ENCODE measurements at places on chromosomes 3 and 15.

DNA sequence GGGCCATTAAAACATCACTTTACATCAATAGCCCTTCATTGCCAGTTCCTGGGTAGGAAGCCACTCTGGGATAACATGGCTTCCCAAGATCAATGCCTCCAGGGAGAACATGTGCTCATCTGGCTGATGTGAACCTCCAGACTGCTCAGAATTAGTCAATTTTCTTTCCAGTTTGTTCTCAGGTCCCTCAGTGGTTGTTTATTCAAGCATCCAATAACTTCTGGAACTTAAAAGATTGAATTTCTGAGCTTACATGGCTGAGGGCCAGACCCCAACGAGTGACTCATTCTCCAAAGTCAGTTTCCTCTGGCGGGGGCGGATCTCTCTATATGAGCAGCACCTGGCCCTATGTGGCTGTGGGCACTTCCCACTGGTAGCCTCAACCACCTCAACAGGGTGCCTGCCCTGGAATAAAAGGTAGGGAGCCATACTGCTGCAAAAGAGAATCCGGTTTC lies 34.0 kb downstream of the LYZL4 start:
- peak; percentile 24 for DNase-seq

DNA sequence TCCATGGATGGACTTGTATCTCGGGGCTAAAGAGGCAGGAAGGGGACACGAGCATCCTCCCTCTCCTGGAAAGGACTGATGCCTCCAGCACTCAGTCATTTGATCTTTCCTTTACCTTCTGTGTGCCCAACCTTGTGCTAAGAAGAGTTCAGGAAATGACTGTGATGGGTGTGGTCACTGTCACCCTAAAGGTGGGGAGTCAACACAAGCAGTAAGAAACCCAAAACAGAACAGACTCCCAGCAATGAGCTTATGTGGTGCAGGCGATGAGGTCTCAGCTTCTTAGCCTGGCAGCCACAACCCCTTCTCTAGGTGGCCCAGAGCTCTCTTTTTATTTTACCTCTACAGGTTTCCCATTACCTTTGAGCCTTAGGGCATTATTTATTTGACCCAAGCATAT lies 3.8 kb downstream of the MPI start:
- DNase-seq: peak; percentile 33

DNA sequence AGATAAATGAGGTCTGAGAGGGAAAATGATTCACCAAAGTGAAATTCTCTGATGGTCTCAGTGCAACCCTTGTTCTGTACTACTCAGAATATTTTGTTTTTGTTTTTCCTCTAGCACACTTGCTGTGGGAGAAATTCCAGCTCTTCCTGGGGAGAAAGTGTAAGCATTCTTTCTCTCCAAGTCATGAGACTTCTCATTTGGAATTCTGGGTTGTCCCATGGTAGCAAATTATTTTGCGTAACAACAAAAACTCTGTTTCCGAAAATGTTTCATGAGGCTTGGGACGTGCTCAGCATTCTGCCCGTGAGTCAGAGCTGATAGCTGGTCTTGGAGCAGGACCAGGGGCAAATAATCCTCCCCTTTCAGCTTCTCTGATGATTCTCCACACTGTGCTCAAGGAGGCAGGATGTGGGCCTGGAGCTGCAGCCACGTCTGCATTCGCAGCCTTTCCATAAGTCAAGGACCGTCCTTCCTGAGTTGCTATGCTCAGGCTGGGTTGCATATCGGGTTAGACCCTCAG lies 70.3 kb downstream of the SENP2 start:
- DNase-seq: no peak

- DNase-seq: no peak
Measured at GRCh38 chr15:66089049-66089448, 164.5 kb downstream of the MEGF11 start.

DNA sequence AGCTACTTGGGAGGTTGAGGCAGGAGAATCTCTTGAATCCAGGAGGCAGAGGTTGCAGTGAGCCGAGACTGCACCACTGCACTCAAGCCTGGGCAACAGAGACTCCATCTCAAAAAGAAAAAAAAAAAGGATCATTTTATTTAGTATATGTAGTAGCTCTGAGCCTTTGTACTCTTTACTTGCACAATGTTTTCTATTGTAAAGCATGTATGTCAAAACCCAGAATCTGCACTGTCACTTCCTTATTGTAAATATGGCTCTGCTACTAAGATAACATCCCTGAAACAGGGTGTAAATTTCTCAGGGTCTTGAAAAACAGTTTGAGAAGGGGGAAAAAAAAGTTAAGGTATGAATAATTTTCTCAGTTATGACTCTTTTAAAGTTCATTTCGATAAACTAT lies 35.1 kb downstream of the SLMAP start:
- no peak for DNase-seq

DNA sequence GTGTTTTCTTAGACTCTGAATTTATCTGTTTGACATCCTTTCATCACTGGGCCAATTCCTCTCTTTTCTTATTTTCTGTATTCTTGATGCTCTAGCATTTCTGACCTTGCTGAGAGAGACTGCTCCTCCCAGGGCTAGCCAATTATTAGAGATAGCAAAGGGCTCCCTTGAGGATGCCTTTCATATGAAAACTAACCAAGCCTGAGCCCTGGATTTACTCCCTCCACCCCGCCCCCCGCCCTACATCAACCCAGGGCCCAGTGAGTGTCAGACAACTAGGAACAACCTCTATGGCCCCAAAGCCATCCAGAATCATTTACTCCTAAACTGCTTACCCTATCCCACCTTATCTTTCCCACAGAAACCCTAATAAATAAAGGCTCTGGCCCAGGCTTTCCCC lies 69.7 kb upstream of the LARS2 start:
- no peak for DNase-seq

- DNase-seq: no peak
Measured at GRCh38 chr15:86685263-86685662, 605.6 kb downstream of the AGBL1 start.

DNA sequence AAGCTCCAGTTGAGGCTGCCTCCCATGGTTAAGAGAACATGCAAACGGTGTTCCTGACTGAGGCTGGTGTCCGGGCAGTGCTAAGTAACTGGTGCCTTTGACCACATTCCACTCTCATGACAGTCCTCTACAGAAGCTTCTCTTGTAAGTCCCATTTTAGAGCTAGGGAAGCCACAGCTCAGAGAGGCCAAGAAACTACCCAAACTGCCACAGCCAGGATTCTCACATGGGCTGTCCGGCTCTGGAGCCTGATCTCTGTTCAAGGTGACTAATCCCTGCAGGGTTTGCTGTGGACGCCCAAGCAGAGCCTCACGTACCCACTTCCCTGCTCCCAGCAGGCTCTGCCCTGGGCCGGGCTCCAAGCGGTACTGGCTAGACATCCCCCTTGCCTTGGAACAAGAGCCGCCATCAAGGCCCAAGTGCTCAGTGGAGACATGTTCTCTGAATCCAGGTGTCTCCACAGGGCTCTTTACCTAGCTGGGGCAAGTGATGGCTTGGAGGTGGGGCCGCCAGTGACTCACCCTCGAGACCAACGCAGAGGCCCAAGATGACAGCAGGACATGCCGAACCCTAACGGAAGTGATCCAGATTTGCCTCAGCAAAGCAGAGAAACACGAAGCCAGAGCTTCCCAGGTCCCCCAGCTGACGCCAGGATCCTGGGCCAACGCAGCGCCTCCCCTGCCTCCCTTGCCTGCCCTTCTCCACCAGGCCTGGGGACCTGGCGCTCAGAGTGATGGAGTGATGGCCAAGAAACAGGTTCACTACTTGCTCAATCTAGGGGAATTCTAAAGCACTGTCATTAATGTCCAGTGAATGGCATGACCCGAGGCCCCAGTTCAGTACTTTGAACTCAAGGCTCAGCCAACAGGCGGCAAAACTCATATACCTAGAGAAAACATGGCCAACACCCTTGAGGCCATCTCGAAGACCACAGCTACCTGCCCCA lies 24.4 kb downstream of the KLHL25 start:
- no peak for DNase-seq

DNA sequence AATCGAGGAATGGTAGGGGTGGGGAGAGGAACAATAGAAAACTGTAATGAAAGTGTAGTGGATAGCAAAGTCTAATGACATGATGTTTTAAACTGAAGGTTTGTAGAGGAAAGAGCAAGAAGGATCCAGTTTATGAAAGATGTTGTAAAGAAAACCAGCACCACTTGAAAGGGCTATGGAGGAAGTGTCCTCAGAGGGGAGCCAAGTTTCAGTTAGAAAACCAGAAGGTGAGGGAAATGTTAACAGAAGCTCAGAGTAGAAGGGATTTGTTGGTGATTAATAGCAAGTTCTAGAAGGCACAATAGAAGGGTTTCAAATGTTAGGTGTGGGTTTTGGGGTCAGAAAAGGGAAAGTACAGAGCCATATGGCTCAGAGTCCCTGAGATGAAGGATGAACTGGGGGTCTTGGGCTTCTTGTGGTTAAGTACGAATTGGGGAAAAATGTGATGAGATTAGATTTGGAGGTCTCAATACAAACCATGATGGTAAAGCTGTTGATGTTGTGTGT lies 33.8 kb upstream of the LRRC58 start:
- no peak for DNase-seq

GRCh38 chr15:101361418-101361817 lies 66.4 kb upstream of the SNRPA1 start:
- no peak for DNase-seq

GRCh38 chr3:126952261-126952982 lies 30.5 kb upstream of the PLXNA1 start:
- no peak for DNase-seq

- DNase-seq: no peak
Measured at GRCh38 chr3:126954141-126954842, 28.6 kb upstream of the PLXNA1 start.

GRCh38 chr15:39510001-39510701 lies 70.7 kb upstream of the THBS1 start:
- DNase-seq: no peak

DNA sequence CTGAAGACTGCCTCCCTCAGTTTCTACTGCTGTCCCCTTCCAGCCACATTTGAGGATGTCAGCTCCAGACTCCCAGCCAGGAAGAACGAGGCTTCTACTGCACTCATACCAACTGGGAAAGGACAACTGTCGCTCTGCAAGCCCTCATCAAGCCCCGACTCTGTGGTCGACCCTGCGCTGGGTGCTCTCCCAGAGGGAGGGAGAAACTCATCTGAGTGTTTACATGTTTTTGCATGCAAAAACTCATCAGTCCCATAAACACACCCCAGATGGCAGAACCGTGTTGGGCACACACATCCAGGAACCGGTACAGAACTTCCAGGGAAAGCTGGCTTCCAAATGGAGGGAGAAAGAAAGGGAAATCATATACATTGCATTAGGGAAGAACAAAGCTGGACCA lies 43.5 kb downstream of the ADAMTS17 start:
- no peak for DNase-seq

DNA sequence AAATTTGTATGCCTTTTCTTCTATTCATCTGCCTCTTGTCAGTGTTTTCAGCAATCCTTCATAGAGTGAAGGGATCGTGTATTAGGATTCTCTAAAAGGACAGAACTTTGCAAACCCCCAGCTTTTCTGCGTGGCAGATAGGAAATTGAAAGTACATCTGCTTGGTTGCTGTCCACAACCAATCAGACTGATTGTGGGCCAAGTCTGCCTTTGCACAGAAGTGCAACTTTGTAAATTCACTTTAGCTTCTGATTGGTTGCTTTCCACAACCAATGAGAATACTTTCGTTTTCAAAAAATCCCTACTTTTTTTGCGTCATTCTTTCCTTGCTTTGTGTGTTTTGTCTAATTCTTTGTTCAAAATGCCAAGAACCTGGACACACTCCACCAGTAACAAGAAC lies 847.4 kb downstream of the FHIT start:
- DNase-seq: no peak

GRCh38 chr3:39361252-39361927 lies 21.8 kb upstream of the SLC25A38 start:
- DNase-seq: peak; percentile 33

DNA sequence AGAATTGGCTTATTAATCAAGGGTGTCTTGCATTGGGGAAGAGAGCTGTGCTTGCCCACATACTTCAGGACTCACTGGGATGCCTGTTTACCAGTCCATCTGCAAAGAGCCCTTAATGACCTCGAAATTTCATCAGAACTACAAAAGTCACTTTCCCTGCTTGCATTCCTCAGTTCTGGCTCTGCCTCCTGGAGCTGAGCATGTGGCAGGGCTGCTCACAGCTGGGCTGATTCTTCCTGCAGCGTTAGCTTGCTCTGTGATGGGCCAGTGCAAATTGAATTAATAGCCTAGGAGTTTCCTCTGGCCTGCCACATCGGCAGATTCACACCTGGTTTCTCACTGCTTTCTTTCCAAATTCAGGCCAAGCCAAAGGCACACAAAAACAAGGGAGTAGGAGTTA lies 108.9 kb downstream of the DUT start:
- no peak for DNase-seq

GRCh38 chr3:110940055-110940454 lies 131.6 kb upstream of the NECTIN3 start:
- DNase-seq: no peak

DNA sequence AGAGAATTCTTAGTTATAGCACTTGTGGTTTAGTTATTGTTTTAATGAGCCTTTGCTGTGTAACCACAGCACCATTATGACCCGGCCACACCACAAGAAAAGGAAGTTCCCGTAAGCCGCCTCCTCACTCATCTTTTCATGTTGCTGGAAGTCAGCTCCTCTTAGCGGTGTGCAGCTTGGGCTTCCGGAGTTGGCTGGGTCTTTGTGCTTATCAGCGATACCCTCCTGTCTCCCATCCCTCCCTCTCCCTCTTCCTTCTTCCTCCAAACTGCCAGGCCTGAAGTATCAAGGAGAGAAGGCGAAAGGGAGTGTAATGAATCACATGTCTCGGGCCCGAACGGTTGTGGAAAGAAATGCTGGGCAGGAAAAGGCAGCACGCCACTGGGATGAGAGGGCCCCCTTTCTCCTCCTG lies 353.5 kb downstream of the MCTP2 start:
- DNase-seq: peak; percentile 38

GRCh38 chr3:150049317-150049716 lies 78.6 kb upstream of the PFN2 start:
- DNase-seq: no peak

DNA sequence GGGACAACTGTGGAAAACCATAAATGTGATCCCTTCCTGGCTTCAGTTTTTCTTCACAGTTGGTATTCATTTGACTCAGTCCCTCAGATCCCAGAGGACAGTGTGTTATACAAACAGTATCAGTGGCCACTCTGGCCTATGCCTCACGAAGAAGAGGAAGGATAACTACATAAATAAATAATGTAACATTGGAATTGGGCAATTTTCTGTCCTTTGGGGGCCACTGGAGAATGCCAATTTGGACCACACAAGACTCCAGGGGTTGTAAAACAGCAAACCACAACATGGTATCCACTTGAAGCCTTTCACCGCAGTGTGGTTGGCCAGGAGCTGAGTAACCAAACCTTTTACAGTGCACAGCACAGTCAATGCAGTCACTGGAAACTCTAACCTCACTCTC lies 1077.0 kb downstream of the ROBO2 start:
- DNase-seq: no peak

DNA sequence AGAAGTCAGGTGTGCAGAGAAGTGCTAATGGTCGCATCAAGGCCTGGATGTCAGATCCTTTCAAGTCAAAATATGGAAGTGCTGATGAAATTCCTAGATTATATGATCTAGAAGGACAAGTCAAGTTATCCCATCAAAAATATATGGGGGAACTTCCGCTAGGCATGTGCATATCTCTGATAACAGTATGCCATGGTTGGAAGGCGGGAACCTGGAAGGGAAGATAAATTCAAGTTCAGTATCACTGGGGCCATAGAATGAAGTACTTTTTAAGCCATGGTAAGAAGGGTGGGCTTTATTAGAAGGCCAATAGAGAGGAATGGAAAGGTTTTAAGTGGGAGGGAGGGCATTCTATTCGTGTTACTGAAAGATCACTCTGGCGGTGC lies 38.3 kb downstream of the MITF start:
- no peak for DNase-seq

- DNase-seq: no peak
Measured at GRCh38 chr15:100705841-100706240, 103.5 kb downstream of the ASB7 start.

Data from activated gamma-delta T cell treated with Interleukin-2 at 50 U/mL for 16 hours (primary cell).